ENCODE measurements at places on chromosomes 3 and 15.

GRCh38 chr3:55673764-55674163 is 186.7 kb upstream of the WNT5A start:
- no peak for DNase-seq

- no peak for DNase-seq
These were observed 130.6 kb downstream of the CCNL1 start for GRCh38 chr3:157029365-157029790.

DNA sequence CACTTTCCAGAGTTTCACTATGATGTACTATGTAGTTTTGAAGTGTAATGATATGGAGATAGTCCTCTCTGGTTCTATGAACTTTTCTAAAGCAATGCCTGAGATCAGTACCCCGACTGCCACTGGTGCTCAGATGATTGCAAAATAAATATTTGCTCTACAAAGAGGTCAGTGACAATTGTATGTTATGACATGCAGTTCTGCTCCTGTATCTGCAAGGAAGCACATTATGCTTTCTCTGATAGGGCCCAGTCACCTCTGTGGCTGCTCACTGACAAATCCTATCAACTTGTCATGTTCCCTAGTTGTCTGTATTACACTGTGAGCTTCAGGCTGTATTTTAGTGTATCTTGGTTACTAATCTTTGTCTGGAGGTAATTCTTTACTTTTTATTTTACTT is 362.6 kb downstream of the ROBO1 start:
- DNase-seq = no peak

- no peak for DNase-seq
These were observed 128.9 kb downstream of the LPP start for GRCh38 chr3:188282871-188283270.

DNA sequence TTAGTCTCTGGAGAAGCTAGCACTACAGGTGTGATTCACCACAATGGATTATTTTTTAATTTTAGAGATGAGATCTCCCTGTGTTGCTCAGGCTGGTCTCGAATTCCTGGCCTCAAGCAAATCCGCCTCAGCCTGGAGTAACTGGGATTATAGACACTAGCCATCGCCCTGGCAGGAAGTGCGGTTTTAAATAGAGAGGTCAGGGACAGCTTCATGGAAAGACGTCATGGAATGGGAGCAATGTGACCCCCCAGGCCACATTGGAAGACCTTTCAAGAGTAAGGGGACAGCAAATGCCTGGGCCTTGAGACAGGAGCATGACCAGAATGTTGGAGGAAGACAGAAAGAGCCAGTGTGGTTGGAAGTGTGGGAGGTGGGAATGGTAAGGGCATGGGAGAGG is 2.2 kb upstream of the ISG20 start:
- no peak for DNase-seq

DNA sequence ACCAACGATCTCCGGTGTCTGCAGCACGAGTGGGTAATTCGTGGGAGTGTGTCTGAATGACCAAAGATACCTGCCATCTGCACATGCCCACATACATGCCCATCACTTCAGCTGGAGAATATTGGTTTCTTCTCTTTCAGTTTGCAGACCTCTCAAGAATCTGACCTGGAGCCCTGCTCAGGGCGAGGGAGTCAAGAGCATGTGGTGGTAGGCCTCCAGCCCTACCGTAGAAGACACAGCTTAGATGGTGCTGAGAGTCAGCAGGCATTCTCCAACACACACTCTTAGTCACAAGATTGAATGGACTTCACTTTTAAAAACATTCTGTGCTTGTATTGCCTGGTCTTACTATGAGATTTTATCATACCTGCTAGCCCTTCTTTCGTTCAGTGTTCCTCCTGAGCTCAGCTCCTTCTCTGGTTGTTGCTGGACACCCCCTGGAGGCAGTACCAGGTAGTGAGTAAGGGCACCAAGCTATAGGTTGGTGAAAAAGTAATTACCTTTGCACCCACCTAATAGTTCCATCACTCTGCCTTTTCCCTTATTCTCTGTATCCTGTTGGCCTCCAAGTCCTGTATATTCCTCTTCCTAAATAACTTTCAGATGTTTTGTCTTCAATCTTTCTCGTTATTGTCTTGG is 252.0 kb downstream of the CACNA2D3 start:
- DNase-seq = no peak
